ENCODE measurements at places on chromosomes 7 and 10.

DNA sequence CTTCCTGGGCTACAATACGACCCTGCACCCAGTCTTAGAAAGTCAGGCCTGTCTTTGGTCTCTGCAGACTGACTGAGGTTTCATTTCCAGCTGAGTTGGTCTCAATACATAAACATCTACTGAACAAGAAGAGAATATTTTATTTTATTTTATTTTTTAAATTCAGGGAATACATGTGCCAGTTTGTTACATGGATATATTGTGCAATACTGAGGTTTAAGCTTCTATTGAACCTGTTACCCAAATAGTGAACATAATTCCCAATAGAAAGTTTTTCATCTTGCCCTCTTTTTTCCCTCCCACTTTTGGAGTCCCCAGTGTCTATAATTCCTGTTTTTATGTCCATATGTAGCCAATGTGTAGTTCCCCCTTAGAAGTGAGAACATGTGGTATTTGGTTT, 10.7 kb downstream of the FZD8 start:
- no peak overlapping the region for H3K27ac ChIP-seq
- no peaks in the 10 kb centered on the region for H3K36me3 ChIP-seq
- no peaks in the 10 kb centered on the region for H3K4me1 ChIP-seq
- peaks cover 31% of the 10 kb centered on the region for H3K27me3 ChIP-seq
- DNase-seq: no peak

DNA sequence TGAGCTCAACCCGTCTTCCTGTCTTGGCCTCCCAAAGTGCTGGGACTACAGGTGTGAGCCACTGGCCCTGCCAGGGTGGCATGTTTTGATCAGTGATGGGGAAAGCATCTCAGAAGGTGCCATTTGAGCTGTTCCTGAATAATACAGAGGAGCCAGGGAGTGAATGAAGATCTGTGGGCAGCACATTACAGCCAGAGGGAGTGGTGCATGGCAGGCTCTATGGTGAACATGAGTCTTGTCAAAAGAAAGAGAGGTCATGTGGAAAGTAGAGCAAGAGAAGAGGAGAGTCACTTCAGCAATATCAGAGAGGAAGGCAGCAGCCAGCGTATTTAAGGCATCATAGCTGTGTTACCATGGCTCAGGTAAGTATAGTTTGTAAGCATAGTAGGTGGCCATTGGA, 275.7 kb upstream of the LRGUK start:
- H3K27ac ChIP-seq: no peak overlapping the region
- no peak overlapping the region for H3K4me3 ChIP-seq
- DNase-seq: no peak
- H3K27me3 ChIP-seq: no peaks in the 10 kb centered on the region

DNA sequence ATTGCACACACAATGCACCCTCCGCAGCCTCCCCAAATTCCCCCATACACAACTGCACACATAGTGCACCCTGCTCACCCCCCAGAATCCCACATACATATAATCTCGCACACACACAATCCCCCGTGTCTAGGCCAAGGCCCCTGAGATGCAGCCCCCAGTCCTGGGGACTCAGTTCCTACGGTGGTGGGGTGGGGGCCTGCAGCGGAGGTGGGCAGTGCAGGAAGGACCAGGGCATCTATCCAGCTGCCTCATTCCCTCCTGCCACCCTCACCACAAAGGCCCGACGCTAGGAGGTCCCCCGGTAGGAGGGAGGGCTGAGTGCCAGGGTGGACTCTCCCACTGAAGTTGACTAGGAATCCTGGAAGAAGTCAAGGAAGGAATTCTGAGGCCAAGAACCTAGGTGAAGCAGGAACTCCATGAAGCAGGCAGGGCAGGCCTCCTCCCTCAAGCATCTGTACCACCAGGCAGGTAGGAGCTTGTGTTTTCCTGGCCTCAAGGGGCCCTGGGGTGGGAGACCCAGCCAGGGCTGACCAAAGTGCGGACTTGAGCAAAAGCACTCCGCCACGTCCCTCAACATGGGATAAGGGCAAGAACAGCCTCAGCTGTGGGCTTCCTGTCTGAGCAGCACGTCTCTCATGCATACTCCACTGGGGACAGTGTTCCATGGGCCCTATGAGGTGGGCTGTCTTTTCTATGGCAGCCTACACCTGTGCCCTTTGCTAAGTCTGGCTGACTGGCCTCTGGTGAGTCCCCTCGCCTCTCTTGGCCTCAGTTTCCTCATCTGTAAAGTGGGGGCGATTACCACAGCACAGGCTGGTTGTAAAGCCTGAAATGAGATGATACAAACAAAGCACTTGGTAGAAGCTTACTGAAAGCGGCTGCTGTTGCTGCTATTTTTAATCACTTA, 145.7 kb downstream of the MAPK8 start:
- H3K27me3 ChIP-seq: peaks cover 3% of the 10 kb centered on the region
- DNase-seq: no peak
- no peaks in the 10 kb centered on the region for H3K36me3 ChIP-seq
- no peaks in the 10 kb centered on the region for H3K4me1 ChIP-seq
- no peak overlapping the region for H3K4me3 ChIP-seq

GRCh38 chr10:16116404-16117304, 256.3 kb upstream of the MINDY3 start:
- no peaks in the 10 kb centered on the region for H3K36me3 ChIP-seq
- no peak overlapping the region for H3K27ac ChIP-seq
- no peak overlapping the region for H3K4me3 ChIP-seq
- H3K4me1 ChIP-seq: no peaks in the 10 kb centered on the region
- no peak for DNase-seq
- peaks cover 16% of the 10 kb centered on the region for H3K27me3 ChIP-seq

- peak overlapping the region; percentile 25 for H3K4me3 ChIP-seq
- peaks cover 6% of the 10 kb centered on the region for H3K4me1 ChIP-seq
- H3K27me3 ChIP-seq: peaks cover 16% of the 10 kb centered on the region
- H3K36me3 ChIP-seq: no peaks in the 10 kb centered on the region
Measured at GRCh38 chr7:156609010-156609877, 31.3 kb upstream of the RNF32 start.

DNA sequence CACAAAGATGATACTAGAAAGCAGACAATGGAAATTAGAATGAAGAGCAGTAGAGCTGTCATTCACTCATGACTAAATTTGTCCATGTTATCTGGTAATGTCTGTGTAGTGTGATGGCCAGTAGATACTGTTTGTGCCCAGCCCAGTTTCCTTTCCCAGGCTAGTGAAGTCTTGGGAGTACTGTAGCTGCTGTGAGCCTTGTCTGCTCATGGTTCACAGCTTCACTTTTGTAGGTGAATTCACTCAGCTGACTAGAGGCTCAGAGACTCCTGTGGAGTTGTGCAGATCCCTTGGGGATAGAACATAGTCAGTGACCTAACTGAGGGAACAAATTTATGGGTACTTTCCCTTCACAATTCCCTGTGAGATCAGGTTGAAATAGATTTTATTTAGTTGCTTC, 572.5 kb downstream of the ARL4A start:
- H3K4me3 ChIP-seq: no peak overlapping the region
- no peaks in the 10 kb centered on the region for H3K36me3 ChIP-seq
- H3K27ac ChIP-seq: no peak overlapping the region

- H3K27ac ChIP-seq: no peak overlapping the region
- no peak overlapping the region for H3K4me3 ChIP-seq
- H3K36me3 ChIP-seq: no peaks in the 10 kb centered on the region
Measured at GRCh38 chr7:113008755-113009154, 77.9 kb downstream of the GPR85 start.

DNA sequence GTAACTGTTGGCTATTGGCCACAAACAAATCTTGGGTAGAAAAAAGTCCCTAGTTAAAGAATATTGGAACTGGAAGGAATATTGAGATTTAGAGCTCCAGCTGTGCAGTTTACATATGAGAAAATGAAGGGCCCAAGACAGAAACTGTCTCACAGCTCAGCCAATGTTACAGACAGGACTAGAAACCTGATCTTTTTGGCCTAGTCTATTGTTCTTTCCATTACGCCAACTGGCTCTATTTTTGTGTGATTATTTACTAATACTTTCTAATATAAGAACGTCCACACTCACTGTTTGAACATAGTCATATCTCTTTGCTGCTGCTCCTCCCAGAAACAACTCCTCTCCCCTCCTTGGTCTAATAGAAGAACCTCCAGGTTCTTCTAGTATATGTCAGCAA, 1.2 kb downstream of the WEE2 start:
- DNase-seq: no peak
- peaks cover 14% of the 10 kb centered on the region for H3K27me3 ChIP-seq
- no peak overlapping the region for H3K27ac ChIP-seq
- H3K4me1 ChIP-seq: peaks cover 1% of the 10 kb centered on the region
- no peak overlapping the region for H3K4me3 ChIP-seq

DNA sequence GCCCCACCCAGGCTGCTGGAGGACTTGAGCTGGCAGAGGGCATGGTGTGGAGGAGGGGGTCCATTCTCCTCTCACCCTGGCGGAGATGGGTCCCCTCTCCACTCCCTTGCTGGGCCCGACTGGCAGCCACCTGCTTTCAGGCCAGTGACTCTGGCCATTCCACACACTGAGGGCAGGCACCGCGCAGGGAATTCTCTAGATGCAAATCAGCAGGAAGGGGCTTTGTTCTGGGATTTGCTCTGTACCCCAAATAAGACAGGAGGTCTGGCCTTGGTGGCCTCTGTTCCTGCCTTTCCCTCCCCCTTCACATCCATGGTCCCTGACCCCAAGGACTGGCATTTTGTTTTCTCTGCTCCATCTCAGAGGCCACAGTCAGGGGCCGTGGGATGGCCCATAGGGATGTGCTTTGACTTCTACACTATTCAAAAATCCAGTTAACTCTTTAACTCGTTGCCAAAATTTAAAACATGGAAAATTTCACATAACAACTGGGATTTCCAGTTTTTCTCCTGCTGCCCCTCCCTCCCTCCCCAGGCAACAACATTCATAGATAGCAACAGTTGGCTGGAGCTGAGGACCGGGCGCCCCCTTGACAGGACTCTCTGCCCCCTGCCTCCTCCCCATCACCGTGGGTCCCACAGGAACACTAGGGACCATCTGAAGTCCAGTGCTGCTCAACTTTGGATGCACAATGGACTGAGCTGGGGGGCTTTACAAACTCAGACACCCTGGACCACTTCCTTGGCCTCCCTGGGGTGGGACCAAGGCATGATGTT, 33.9 kb downstream of the PPIF start:
- no peak overlapping the region for H3K27ac ChIP-seq
- H3K27me3 ChIP-seq: no peaks in the 10 kb centered on the region
- peaks cover 13% of the 10 kb centered on the region for H3K4me1 ChIP-seq
- H3K4me3 ChIP-seq: no peak overlapping the region

DNA sequence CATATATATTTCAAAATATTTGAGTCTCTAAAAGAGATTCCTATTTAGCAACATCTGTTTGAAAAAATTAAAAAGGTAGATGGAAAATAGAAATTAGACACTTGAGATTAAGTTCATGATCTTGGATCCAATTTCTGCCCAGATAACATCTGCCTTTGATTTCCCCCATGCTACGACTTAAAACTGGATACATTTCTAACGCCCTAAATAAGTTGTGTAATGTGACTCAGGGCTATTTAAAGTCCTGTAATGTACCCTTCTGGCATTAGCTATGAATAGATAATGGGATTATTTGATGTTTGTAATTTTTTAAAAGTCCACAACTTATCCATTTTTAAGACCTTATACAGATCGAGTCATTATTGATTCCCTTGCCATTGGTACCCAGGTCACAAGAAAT, 23.4 kb downstream of the CFAP43 start:
- no peak overlapping the region for H3K27ac ChIP-seq

DNA sequence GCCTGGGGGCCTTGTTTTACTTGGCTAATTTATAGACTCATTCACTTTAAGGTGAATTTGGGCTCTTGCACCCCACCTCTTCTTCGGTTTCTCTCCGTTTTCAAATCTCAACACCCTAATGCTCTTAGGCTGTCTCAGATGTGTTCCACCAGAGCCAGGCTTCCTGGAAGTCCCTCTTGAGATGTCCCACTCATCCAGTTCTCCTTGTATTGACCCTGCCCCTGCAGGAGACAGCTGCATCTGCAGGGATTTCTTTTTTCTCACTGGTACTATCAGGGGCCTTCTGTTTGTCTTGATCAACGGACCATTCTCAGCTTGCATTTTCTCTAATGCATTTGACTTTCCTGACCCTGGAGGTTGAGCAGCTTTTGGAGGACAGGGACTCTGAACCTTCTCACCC, 279.5 kb downstream of the GALNT17 start:
- H3K4me1 ChIP-seq: no peaks in the 10 kb centered on the region
- no peak overlapping the region for H3K4me3 ChIP-seq
